ENCODE measurements at places on chromosomes 3 and 15.

- DNase-seq: no peak
These were observed 85.6 kb upstream of the PDZRN3 start for GRCh38 chr3:73710340-73710739.

GRCh38 chr15:66698318-66698961 lies 3.6 kb upstream of the SMAD6 start:
- DNase-seq: peak; percentile 8

DNA sequence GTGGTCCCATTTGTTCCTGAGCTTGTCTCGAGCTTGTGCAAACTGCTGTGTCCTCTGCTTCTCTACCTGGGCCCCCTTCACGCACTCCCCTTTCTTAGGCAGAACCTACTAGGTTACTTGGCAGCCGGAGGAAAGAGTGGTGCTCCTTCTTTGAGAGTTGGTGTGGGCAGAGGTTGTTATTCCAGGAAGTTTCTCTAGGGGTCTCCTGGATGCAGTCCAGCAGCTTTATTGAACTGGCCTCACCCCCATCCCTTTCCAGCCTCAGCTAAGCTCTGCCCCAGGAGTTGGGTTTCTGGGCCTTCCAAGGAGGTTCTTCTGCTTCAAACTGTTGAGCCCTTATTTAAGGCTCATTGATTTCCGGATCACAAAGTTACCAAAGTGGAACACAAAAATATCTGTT lies 103.2 kb downstream of the C3orf70 start:
- no peak for DNase-seq

GRCh38 chr3:153633407-153633806 lies 471.4 kb downstream of the RAP2B start:
- DNase-seq: no peak

- DNase-seq: no peak
These were observed 19.9 kb downstream of the SLC51A start for GRCh38 chr3:196236223-196236622.
